ENCODE measurements at places on chromosomes 6 and 20.

GRCh38 chr6:33118525-33119123, 42.8 kb downstream of the HLA-DPB1 start:
- DNase-seq: no peak

GRCh38 chr6:157755032-157755745, 67.9 kb upstream of the SNX9 start:
- no peak for DNase-seq

DNA sequence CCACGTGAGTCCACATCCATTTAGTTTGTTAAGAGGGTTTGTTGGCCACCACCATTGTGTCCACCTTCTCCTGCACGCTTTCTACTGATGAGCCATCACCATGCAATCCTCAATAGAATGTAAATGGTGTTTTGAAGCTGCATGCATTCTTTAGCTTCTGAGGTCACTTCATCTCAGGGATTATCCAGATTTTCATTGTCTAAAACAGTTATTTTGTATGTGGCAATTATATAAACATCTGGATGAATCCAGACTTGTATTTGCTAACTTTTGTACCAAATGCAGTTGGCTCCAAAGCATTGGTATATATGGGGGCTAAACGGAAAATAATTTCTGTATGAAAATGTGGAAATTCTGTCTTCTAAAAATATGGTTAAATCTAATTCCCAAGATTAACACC, 231.2 kb upstream of the ARID1B start:
- no peak for DNase-seq

GRCh38 chr6:376827-377640, 14.5 kb upstream of the IRF4 start:
- no peak for DNase-seq

DNA sequence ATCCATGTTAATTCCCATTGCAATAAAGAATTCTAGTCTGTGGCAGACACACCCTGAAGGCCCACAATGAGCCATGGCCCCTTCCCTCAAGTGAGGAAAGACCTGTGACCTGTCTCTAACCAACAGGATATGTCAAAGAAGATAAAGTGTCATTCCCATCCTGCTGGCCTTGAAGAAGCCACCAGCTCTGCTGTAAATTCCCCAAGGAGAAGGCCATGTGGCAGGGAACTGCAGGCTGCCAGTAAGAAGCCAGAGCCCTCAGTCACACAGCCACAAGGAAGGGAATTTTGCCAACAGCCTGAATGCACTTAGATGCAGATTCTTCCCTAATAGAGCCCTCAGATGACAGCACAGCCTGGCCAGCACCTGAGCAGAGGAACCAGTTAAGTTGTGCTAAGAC, 24.8 kb downstream of the VIP start:
- DNase-seq: no peak

DNA sequence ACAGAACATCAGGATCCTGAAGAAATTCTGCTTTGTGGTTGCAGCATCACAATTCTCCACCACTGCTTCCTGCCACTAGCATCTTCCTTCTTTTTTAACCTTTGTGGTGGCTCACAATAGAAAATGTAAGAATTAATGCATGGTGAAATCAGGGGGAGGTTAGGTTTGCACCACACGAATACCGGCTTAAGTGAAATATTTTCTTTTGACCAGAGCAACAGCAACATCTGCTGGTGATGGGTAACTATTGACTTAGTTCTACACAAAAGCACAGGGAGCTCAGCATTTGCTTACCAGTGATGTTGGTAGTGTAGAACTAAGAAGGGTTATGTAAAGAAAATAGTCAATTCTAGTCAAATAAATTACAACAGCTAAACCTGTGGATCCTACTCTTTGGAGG, 280.5 kb downstream of the SYNE1 start:
- DNase-seq: no peak

- DNase-seq: no peak
Observed at GRCh38 chr6:118335325-118335816, 212.7 kb upstream of the PLN start.

DNA sequence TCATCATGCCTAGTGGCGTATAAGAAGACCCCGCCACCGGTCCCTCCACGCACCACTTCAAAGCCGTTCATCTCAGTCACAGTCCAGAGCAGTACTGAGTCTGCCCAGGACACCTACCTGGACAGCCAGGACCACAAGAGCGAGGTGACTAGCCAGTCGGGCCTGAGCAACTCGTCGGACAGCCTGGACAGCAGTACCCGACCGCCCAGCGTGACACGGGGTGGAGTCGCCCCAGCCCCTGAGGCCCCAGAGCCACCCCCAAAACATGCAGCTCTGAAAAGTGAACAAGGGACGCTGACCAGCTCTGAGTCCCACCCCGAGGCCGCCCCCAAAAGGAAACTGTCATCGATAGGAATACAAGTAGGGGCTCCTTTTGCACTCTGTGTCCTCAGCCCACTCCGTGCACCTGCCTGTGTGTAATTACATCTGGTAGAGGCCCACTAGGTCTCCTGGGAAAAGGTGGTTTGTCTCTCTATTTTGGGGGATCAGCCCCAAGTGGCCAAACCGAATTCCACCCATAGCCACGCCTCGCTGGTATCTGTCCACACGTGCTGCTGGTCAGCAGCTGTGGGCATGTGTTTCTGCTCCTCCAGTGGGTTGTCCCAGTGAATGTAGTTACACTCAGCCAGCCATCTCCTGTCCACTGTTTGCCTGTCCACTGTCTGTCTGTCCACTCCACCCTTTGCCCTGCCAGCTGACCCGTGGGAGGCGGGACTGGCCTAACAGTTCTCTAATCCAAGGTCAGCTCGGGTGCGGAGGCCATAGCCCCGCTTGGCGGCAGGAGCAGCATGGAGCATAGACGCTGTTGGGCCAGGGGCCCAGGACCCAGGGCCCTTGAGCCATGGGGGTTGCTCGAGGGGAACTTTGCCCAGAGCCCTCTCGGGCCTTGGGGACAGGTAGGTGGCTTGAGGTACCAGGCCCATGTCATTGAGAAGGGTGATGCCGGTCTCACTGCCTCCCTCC, 44.3 kb upstream of the MYL9 start:
- no peak for DNase-seq

DNA sequence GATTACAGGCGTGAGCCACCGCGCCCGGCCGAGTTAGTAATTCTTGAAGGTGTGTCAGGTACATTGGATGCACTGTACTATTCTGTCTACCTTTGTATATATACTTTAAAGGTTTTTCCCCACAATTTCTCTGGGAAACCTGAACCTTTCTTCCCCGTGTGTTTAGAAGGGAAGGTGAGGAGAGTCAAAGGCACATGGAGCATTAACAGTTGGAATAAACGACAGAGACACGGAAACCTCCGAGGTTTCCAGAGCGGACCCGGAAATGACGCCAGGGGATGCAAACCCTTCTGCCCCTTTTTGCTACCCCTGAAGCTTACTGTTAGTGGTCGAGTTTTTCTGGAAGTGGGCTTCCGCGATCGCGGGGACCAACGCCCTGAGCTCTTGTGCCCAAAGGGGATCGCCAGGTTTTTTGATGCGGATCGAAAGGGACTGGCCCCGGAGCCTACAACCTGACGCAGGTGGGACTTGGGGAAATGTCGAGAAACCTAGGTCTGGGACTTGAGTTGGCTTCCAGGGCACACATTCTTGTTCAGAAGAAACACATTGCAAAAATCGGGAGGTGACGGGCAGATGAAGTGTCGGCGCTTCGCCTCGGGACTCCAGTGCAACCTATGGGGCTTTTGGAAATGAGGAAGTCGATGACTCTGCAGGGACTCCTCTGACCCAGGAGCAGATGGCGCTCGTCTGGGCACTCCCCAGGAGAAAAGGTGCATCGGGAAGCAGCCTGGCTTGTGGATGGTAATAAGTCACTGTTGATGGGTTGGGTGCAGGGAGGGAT, 218.2 kb downstream of the OR2B2 start:
- DNase-seq: no peak

GRCh38 chr6:2625581-2625980, 125.1 kb downstream of the MYLK4 start:
- DNase-seq: no peak

GRCh38 chr6:111775145-111775922, 97.9 kb downstream of the FYN start:
- DNase-seq: no peak

DNA sequence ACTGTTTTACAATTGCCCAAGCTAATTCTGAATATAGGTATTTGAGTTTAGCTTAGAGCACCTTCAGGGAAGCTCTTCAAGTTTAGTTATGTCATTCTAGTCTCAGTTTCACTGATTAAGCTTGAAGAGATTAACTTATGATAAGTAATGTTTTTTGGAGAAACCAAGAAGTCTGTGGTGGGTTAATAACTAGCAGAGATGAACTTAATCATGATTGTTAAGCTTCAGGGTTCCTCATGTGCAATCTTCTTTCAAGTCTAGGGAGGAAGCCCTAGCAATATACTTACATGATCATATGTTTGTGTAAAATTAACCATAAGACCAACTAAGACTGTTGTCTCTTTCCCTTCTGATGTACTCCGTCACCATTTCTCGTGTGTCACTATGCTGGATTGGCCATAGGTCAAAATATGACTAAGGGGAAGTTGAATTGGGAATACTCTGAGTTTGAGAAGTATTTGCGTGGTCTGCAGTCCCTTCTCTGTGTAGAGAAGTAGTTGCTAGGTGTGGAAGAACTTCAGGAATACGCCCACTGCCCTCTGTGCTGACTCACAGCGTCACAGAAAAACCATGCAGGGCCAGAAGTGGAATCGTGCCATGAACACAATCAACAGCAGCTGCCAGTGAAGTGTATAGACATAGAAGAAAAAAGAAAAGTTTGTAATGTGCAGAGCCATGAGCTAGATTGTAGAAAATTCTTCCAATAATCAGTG, 88.3 kb downstream of the SH3BGRL2 start:
- no peak for DNase-seq

DNA sequence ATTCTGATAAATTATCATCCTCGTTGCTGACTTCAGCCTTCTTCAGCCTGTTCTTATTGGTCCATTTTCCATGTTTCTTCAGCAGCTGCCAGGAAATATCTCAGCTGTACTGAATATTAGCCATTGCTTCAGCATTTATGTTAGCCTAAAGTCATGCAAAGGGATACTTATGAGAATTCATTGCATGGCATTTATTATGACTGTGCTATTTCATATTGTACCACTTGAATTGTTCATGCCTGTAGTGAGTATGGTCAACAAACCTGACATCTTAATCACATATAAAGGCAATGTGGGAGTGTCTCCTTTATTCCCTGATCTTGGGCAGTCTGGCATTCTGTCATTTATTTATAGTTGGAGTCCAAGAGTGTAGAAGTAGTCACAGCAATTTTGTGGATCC, 193.4 kb upstream of the SLC35B3 start:
- no peak for DNase-seq

- no peak for DNase-seq
Observed at GRCh38 chr6:152112491-152113261, 305.2 kb downstream of the ESR1 start.

DNA sequence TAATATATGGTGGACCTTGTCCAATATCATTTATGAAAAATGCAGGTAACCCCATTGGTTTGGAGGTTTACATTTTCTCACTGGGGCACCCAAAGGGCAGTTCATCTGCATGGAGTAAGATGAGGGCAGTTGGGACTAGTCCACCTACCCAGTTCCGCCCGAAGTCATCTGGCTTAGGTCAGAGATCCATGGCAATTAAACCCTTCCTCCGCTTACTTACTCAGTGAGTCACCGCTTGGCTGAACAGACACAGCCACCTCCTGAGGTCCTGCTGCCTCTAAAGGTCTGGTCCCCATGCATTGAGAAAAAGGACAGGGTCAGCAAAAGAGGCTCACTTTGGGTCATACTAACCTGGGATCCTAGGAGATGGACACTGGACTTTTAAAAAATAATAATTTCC, 102.9 kb upstream of the PRL start:
- no peak for DNase-seq

DNA sequence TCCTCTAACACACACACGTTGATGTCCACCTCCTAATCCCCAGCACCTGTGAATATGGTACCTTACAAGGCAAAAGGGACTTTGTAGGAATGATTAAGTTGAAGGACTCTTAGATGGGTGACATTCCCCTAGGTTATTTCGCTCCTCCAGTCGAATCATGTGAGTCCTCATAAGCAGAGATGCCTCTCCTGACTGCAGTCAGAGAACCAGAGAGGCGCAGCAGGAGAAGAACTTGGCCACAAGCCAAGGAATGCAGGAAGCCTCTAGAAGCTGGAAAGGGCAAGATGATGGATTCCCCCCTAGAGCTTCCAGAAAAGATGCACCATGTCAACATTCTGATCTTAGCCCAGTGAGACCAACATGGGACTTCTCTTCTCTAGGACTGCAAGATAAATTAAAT, 133.1 kb upstream of the PTPRT start:
- DNase-seq: no peak

DNA sequence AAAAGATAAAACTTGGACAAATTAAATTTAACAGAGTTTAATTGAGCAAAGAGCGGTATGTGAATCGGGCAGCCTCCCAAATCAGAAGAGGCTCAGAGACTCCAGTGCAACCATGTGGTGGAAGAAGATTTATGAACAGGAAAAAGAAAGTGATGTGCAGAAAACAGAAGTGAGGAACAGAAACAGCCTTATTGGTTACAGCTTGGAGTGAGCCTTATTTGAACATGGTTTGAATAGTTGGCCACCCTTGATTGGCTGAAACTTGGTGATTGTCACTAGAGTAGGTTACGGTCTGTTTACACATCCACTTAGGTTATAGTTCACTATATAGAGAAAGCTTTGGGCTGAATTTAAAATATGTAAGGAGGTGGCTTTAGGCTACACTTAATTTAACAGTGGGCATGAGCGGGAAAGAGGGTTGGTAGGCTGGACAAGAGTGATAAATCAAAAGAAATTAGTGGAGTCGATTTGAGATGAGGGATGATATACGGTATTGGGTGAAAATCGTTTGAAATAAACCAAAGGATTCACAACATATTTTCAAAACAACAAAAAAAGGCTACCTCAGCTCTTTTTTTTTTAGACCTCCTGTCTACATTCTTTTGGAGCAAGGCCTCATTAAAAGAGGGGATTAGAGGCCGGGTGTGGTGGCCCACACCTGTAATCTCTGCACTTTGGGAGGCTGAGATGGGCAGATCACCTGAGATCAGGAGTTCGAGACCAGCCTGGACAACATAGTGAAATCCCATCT, 84.3 kb upstream of the PREP start:
- no peak for DNase-seq

DNA sequence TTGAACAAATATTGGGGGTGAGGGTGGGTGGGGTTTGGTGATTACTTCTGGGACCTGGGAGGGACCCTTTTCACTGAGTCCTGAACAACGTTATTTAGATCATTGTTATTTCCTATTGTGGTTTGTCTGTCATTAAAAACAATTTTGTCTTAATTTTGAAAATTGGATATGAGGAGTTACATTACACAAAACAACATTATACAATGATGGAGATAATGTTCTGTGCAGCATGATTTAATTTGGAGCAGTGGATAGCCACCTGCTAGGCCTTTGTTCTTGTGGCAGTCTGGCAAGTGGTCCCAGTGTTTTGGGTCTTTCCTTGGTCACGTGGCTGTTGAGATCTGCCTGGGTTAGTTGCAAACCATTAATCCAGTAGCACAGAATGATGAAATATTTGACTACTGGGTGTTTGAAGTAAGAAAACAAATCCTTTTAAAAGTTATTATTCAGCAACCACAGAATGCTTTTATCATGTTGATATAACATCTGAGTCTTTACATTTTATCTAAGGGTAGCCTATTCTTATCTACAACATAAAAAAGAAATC, 172.8 kb downstream of the CDKAL1 start:
- DNase-seq: no peak

GRCh38 chr6:10793695-10794094, 44.6 kb downstream of the MAK start:
- no peak for DNase-seq
